ENCODE measurements at places on chromosomes 6 and 20.

DNA sequence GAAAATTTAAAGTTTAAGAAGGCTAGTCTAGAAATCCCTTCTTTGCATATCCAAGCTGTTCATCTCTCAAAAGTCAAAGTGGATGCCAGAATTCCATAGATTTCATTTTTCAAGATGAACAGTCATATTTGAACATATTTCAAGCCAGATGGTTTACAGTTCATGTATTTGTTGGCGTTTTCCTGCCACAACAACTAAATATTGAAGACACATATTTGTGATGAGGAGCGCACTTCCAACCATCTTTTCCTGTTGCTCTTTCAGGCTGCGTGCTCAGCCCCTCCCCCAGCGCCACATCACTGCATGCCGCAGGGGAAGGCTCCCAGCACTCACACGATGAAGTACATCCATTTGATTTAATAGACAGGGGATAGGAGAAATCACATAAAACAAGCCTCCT lies 5.9 kb upstream of the NOX3 start:
- no peak for DNase-seq

GRCh38 chr20:8330785-8331695 lies 199.0 kb downstream of the PLCB1 start:
- no peak for DNase-seq

DNA sequence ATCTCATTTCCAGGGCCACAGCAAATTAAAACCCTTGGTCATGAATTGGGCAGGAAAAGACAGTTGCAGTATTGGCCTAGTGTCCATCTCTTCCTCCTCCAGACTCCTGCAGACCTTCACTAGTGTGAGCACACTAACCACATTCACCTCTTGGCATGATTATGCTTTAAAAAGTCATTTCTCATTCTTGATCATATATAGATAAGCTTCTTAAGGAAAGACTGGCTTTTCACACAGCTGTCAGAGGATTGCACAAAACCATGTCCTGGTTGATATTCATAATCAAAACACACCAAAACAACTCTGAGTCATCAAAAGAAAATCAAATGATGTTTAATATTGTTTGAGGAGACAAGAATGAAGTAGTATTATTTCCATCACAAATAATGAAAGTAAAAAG lies 52.1 kb downstream of the TMEM200A start:
- no peak for DNase-seq

GRCh38 chr6:143457563-143458359 lies 7.2 kb downstream of the PEX3 start:
- no peak for DNase-seq

DNA sequence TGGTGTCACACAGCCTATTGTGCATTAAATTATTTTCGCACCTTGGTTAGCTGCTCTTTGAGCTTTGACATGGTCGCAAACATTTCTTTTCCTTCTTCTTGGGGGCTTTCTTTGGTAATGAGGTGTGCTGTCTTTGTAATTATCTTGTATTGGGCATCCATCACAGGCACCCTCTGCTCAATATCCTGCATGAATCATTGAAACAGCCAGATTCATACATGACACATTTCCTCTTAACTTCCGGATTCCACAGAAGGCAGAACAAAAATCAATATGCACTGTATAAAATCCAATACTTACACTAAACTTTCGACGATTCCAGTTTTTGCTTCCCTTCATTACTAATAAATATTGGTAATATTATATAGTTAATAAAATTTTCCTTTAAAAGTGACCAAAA lies 175.6 kb downstream of the SYNE1 start:
- no peak for DNase-seq

GRCh38 chr20:20786428-20786827 lies 74.0 kb upstream of the RALGAPA2 start:
- no peak for DNase-seq

DNA sequence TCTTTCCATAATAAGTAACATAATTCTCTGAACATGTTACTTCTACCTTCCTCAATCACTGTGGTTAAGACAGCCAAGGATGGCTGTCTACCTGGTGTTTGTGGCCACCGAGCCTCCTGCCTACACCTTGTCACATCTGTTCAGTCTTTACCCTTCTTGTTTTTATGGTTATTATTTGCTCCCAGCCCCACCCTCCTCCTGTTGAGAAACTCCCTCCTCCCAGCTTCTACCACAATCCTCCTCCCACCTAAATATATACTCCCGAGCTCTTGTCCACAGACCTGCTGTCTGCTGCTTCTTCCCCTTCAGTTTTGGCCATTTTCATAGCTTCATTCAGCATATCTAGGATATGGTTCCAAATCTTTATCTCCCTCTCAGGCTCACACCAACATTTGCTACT lies 35.7 kb upstream of the GABRR1 start:
- no peak for DNase-seq

- DNase-seq: no peak
Measured at GRCh38 chr6:14822679-14823078, 423.2 kb upstream of the JARID2 start.

DNA sequence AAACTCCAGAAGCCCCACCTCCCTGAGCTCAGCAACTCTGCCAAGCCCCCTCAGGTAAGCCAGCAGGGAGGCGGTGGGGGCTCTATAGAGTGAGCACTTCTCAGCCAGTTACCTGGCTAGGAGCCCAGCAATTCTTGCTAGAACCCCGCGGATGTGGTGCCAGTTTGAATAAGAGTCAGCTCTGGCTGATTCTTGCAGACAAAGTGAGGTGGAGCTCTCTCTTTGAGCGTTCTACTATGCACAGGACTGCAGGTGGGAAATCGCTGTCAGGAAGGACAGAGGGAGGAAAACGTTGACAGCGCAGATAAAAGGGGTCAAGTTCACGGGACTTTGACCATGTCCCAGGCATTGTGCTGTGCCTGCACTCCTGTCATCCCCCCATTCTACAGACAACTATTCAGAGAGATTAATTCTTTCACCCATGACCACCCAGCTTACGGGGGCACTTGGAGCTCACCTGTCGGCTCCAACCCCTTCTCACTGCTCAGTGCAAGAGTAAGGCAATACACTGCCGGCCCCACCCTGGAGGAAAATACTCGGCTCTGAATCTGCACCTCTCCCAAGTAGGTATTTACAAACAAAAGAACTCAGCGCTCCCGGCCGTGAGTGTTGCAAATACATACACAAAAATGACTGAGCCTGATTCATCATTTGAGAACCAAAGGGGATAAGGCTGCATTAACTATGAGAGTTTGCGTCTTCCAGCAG lies 92.9 kb downstream of the ANKRD60 start:
- DNase-seq: no peak

DNA sequence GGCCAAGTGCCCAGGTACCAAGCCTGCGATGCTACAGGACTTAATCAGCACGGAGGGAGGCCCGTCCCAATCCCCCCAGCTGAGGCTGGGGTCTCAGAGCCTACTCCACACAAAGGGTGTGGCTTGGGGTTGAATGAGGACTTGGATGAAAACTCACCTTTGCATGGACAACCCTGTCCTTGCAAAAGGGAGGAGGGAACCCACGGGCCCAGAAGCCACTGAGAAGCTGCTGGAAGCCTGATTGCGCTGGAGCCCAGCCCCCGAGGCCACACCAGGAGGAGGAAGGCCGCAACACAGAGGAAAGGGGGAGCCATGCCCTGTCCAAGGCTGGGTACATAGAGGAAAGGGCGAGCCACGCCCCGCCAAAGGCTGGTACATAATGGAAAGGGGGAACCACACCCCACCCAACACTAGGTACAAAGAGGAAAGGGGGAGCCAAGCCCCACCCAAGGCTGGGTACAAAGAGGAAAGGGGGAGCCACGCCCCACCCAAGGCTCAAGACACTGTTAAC lies 158.8 kb downstream of the DLL1 start:
- DNase-seq: no peak

- DNase-seq: no peak
Measured at GRCh38 chr20:15811951-15812350, 761.3 kb downstream of the KIF16B start.

- no peak for DNase-seq
Measured at GRCh38 chr6:108619431-108620197, 58.9 kb downstream of the FOXO3 start.

DNA sequence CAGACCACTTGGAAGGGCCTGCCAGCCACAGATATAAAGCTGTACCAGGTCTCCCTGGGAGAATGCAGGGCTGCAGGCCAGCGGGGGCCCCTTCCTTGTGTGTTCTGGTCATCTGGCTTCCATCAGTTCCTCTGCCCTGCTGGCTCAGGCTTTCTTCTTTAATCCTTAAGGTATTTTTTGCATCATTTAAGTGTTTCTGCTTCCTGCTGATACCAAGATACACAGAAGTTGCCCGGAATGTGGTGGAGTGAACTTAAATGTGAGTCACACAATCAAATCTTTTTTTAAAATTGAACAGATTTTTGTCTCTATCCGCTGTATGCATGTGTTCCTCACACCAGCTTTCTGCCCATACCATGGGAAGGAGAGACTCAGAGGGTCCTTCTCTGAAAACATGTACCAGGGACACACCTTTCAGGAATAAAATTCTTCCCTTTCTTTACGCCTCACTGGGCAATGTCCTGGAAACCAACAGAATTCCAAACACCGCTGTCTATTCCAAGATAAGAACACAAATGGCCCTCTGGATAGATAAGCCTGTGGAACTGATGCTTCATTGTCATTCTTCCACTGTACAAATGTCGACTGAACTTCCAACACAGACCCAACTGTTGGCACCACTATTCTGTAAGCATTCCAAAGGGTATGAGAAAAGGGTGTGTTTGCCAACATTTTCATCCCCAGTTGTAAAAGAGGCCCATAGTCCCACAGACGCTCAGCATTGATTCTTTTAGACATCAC lies 206.2 kb upstream of the MYLIP start:
- DNase-seq: no peak

- no peak for DNase-seq
Measured at GRCh38 chr6:152529369-152529768, 107.8 kb downstream of the SYNE1 start.

- DNase-seq: no peak
Measured at GRCh38 chr6:30880698-30881252, 3.5 kb upstream of the DDR1 start.

GRCh38 chr6:158322400-158322723 lies 10.1 kb downstream of the TULP4 start:
- DNase-seq: no peak

GRCh38 chr6:125670568-125670967 lies 78.9 kb upstream of the HEY2 start:
- DNase-seq: no peak

DNA sequence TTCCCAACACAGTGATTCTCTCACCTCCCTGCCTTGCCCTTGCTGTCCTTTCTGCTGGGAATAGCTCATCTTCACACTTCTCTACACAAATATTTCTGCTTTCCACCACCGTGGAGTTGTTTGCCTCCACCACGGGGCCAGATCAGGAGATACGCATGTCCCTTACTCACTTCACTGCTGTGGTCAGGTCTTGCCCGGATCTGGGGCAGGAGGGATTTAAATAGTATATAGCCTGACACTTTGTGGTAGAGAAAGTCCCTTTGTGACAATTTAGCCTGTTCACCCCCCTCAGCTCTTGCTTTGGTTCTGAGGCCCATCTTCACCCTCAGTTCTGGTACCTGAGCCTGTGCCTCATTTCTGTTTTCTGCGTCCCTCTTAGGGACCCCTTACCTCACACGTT lies 92.6 kb upstream of the PREP start:
- no peak for DNase-seq

- no peak for DNase-seq
Measured at GRCh38 chr6:11423667-11424066, 113.9 kb upstream of the TMEM170B start.

- no peak for DNase-seq
Measured at GRCh38 chr6:169826697-169827096, 75.3 kb downstream of the ERMARD start.

DNA sequence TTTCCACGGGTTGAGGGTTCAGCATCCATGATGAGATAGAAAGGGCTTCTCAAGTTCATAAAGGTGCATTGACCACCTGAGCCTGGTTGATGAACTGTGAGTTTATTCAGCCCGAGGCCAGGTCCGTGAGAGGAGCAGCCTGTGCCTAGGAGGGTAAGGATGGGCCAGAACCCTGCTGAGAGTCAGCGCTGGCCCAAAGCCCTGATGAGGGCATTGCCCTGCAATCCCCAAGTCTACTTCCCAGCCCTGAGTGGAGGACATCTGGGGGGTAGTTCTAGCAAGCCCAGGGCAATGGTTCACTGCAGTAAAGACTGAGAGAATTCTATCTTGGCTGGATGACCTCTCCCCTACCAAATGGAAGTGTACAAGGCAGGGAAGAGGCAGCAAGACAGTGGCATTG lies 123.3 kb upstream of the NXT1 start:
- DNase-seq: no peak

DNA sequence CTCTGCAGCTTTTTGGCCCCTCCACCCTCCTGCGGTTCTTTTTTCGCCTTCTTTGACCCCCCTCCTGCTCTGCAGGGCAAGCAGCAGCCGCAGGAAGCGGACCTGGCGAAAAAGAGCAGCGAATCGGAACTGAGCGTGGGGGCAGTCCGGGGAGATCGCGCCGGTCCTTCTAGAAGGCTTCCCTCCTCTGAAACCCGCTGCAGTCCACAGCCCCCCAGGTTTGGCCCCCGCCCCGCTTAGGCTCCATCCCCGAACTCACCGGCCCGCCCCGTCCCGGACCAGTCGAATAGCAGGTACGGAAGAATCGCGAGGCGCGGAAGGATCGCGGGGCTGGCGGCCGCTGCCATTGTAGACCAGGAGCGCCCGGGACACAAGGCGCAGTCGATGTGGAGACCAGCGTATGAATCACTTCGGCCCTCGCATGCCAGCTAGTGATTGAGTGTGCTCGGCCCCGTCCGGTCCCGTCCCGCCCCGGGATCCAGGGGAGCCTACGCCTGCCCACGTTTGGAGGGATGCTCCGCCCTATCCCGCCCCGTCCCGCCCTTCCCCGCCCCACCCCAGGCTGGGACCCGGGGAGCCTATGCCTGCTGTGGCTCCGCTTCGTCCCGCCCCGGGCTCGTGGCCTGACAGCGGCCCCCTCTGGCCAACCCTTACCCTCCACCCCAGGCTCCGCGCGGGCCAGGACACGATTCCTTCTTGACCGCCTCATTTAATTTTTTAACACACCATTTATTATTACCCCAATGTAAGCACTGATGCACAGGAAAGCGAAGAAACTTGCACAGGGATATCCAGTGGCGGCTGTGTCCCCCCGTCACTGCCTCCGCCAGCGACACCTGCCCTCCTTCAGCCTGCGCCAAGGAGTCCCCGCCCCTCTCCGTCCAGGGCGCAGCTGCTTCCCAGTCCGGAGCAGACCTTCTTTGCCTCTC lies at the start of gene ULBP3:
TSS of gene ULBP3 (minus strand) at position 402 of the 929 bp plus-strand sequence. CDS start at position 347, 55 bp downstream.
- peak; percentile 62 for DNase-seq

DNA sequence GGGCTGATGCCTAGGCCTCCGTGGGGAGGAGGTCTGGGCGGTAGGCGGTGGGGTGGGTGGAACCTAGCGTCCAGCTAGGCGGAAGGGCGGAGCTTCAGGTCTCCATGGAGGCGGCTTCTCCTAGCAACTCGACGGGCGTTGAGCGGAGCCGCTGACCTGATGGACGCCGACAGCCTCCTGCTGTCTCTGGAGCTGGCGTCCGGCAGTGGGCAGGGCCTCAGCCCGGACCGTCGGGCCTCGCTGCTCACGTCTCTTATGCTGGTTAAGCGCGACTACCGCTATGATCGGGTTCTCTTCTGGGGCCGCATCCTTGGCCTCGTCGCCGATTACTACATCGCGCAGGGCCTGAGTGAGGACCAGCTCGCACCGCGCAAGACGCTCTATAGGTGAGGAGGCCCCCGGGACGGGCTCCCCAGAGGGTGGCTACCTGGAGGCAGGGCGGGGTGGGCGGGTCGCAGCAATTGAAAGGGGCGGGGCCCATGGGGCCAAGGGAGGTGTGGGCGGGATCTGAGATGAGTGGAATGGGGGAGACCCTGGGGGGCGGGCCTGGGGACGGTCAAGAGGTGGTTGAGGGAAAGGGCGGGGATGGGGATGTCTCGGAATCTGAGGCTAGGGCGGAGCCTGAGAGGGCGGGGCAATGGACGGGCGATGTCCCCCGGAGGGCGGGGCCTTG lies at the start of gene RSPH9:
TSS of gene RSPH9 (plus strand) at position 97 of the 673 bp plus-strand sequence. CDS start at position 160, 63 bp downstream.
- peak; percentile 71 for DNase-seq

Measured in stimulated activated CD4-positive, alpha-beta T cell treated with anti-CD3 and anti-CD28 coated beads, Interleukin-1b, Interleukin-23, amount 100 ng/mL, for 48 hours (primary cell).